ENCODE measurements at places on chromosomes 13 and 19. TPM values are rescaled to one million over a fixed set of nuclear protein-coding genes. Genes with fewer than 3 reads are reported as not detected.
A peak's percentile ranks its signal among the peaks of the same experiment; 100 is the strongest.

The ACP7 gene
- total RNA-seq: 0.20 TPM

The PSG1 gene
- total RNA-seq: not detected

DNA sequence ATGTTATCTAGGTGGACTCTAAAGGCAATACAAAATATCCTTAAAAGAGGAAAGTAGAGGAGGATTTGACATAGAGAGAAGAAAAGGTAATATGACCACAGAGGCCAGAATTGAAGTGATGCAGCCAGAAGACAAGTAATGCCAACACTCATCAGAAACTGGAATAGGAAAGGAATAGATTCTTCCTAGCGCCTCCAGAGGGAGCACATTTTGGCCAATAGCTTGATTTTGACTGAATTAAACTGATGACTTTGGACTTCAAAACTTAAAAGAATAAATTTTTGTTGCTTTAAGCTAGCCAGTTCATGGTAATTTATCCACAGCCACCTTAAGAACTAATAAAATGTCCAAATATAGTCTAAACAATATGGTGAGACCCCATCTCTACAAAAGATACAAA is 1921.9 kb downstream of the OLFM4 start:
- DNase-seq: no peak

DNA sequence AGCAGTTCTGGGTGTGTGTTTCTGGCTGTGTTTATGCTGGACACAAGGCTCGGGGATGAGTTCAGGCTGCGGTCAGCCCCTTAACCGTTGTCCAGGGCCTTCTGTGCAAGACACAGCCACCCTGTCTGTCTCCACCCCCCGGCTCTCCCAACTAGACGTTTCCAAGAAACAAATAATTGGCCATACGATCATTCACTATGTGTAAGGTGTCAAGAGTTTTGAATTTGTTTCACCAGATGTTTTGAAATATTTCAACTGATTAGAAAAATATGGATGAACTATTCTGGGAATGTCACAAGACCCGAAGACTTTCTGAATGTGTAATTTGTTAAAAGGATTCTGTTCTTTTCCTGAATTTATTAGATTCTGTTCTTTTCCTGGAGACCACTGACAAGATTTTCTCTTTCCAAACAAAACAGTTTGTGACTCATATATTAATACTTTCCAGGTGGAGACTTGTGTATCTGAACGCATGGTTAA is 318.2 kb downstream of the MYO16 start:
- no peak for DNase-seq

GRCh38 chr13:26062853-26063444 is 11.1 kb upstream of the SHISA2 start:
- DNase-seq: peak; percentile 21

The OSCAR gene
- total RNA-seq: 0.11 TPM

GRCh38 chr13:49516467-49516866 is 20.7 kb downstream of the PHF11 start:
- DNase-seq: no peak

- DNase-seq: no peak
Measured at GRCh38 chr19:3378352-3379150, 12.2 kb downstream of the NFIC start.

The ZNF813 gene
- total RNA-seq: 5.5 TPM

The FFAR2 gene
- not detected for total RNA-seq

GRCh38 chr13:61040181-61040580 is 375.5 kb downstream of the PCDH20 start:
- DNase-seq: no peak

The LGALS13 gene
- total RNA-seq: not detected

The ARHGEF1 gene
- 301 TPM for total RNA-seq

The CEACAM16 gene
- total RNA-seq: not detected

GRCh38 chr13:97369261-97369893 is 64.6 kb upstream of the RAP2A start:
- DNase-seq: no peak

The SPTBN4 gene
- total RNA-seq: 1.2 TPM

- DNase-seq: no peak
Measured at GRCh38 chr19:4326215-4326836, 12.3 kb downstream of the STAP2 start.

GRCh38 chr19:38674388-38675171 is 27.1 kb downstream of the ACTN4 start:
- DNase-seq: no peak

The CEACAM6 gene
- total RNA-seq: 0.26 TPM

The ZC3H13 gene
- total RNA-seq: 56.1 TPM

DNA sequence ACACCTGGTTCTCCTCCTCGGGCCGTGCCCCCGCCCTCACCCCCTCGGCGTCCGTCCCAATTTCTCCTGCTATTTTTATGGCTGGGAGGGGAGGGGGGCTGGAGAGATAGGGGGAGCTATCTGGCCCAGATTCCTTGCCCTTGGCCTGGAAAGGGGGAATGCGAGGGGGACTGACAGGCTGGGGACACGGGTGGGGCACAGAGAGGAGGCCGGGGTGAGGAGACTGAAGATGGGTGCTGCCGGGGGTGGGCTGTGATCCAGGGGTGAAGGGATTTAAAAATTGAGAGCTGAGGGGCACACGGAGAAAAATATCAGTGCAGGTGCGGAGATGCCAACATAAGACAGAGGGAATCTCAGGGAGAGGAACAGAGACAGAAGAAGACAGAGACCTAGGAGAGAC is 2.3 kb downstream of the PRKCG start:
- no peak for DNase-seq

The CEACAM20 gene
- not detected for total RNA-seq

DNA sequence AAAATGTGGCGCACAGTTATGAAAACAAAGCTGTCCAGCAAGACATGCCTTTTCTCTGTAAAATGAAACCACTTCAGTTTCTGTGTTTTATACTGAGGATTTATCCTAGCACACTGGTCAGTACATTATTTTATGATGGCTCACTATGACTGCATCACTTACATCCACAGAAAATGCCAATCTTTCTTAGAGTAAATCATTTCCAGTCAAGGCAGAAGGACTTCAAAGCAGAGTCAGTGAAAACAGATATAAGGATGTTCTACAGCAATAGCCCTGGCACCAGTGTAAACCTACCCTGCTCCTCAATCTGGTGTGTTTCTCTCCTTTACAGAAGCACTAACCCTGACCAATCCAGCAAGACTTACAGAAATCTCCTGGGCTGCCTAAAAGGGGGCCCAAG is 473.5 kb downstream of the GPC6 start:
- no peak for DNase-seq

GRCh38 chr19:50046649-50047503 is 21.1 kb downstream of the ZNF473 start:
- peak; percentile 51 for DNase-seq

- no peak for DNase-seq
Measured at GRCh38 chr19:40623403-40624251, 22.5 kb downstream of the LTBP4 start.

DNA sequence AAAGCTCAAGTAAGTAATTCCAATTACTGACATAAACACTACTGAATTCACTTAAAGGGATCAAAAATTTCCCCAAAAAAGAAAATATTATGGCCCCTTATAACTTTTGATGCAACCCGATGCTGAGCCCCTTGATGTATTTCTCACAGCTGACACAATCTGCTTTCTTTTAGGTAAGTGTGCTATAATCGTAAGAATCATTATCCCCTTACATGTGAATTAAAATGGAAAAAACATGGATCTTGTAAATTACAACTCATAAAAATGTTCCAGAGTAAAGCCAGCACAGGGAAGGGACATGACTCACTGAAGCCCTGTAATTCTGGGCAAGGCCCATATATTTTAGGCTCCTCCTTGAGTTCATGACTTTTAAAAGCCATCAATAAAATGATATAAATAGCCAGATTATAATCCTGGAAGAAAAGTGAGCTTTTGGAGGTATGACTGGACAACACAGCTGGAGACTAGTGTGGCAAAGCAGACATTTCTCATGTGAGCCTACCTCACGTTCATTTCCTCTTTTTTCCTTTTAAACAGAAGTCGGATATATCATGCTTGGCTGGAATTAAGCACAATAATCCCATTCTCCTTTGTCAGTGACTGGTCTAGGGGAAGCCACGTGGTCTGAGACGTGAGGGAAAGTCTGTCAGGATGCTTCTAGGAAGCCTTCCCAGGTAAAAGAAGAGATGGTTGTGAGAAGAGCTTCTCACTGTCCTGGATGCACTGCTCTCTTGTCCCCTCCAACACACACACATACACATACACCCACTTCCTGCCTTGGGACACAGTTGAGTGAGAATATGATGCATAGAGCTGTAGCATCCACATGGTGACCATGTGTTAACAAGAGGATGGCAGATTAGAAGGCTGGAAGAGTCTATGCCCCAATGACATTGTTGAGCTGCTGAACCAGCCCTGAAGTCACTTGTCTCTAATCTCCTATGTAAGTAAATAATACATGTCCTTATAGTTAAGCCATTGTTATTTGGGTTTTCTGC is 165.4 kb downstream of the RGCC start:
- no peak for DNase-seq

The ICAM4 gene
- 0.53 TPM for total RNA-seq

DNA sequence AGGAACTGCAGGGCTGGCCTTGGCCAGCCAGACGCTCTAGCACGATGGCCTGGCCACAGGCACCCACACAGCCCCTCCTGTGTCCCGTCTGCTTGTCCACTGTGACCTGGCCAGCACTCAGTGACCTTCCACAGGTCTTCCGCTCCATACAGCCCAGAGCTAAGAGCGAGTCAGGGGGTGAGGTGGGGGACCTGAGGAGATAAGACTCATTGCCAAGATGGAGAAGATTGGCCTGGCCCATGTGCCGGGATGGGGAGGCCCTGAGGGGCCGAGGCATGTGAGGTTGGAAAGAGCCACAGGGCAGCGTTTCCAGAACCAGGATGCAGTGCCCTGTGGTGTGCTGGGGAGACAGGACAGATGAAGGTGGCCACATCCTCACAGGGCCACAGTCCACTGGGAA is 10.2 kb upstream of the SLC7A9 start:
- DNase-seq: no peak

DNA sequence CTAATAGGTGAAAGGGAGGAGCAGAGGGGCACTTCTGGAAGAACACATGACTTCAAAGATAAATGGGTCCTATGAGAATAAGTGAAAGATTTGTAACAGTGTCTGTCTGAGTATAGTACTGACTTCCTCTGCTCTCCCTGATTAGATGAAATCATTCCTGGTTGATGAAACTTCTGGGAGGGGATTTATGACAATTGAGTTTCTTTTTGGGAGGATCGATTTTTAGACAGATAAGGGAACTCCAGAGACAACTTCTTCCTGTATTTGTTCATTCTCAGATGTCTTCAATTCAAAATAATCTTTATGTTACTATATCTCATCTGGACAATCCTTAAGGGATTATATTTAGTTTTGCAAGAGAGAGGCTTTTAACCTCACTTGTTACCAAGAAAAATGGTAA is 20.0 kb downstream of the SETDB2 start:
- DNase-seq: no peak

The CPB2 gene
- total RNA-seq: 0.11 TPM

GRCh38 chr13:111969551-111970135 is 97.3 kb upstream of the SOX1 start:
- no peak for DNase-seq

GRCh38 chr13:66033924-66034323 is 1196.2 kb downstream of the PCDH9 start:
- DNase-seq: no peak

DNA sequence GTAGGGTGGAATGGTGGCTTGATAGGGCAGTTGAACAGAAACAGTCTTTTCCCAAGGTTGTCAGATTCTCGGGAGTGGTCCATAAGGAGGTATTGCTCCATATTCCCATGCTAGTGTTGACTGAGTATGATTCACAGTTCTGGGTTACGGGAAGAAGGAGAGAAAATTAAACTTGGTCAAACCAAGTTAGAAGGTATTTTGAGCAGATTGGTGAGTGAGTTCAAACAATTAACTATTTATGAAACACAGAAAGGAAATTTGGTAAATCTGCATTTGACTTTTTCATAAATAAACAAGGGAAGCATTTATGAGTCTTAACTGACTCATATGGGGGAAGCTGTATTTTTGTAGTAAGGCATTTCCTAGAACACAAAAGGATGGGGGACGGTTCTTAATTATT is 2419.4 kb downstream of the PCDH9 start:
- no peak for DNase-seq

The FSD1 gene
- 10.4 TPM for total RNA-seq

The NUP58 gene
- total RNA-seq: 144 TPM

GRCh38 chr13:70630247-70630646 is 522.0 kb upstream of the KLHL1 start:
- DNase-seq: no peak

DNA sequence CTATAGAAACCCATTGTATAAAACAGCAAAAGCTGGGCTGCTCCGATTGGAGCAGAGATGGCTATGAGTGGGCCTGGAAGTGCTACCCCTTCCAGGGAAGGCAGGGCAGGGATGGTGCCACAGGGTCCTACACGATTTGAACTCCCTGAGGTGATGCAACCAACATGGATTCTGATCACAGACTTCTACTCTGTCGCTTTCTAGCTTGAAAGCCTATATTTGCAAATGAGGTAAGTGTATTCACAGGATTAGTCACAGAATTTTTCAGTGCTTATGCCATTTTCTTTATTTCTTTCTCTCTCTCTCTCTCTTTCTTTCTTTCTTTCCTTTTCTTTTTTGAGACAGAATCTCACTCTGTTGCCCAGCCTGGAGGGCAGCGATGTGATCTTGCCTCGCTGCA is 179.0 kb downstream of the SPRY2 start:
- DNase-seq: no peak

GRCh38 chr13:79309690-79310089 is 96.4 kb downstream of the RBM26 start:
- DNase-seq: no peak

The HRC gene
- total RNA-seq: not detected

DNA sequence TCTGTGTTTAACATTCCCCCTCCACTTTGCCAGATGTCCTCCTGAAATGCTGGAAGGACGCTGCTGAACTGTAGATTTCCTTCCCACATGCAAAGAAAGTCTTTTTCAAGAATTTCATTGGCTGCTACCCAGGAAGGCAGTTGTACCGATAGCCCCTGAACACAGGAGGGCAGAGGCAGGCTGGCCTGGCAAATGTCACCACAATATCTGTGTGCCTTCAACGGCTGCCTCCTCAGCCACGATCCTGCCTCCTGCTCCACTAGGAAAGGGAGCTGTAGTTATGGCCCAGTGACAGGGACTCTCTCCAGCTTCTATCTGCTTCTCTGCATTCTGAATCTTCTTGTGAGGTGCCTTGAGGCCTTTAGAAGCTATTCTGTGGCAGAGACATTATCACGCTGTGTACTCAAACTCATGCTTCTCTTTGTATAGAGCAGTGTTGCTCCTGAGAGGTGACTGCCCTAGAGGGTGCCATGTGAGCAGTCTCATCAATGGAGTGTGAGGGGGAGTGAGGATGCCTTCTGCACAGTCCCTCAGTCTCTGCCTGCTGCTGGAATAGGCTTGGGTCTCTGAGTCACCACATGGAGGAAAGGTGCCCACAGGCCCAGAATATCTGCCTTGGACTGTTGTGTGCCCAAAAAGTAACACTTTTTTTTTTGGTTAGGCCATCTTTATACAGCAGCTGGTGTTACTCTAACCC is 279.8 kb downstream of the DNAJC15 start:
- no peak for DNase-seq
